ENCODE measurements at places on chromosomes 4 and X.
A peak's percentile ranks its signal among the peaks of the same experiment; 100 is the strongest.

DNA sequence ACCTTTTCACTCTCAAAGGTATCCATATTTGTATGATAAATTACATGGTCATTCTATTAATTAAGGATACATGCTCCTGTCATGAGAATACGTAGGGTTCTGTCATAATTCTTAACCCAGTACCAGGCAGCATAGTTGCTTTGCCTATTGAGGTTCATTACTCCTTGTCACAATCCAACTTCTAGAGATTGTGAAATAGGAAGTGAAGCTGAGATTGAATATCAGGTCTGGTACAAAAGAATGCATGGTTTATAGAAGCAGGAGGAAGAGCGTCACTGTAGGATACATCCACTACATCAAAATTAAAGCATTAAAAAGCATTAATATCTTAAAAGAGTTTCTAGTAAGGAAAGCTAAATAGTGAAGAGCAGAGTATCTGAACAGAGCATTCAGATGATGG lies 647.0 kb downstream of the IQCM start:
- DNase-seq = no peak

- DNase-seq = no peak
Observed at GRCh38 chr4:73505567-73505966, 24.0 kb downstream of the AFM start.

DNA sequence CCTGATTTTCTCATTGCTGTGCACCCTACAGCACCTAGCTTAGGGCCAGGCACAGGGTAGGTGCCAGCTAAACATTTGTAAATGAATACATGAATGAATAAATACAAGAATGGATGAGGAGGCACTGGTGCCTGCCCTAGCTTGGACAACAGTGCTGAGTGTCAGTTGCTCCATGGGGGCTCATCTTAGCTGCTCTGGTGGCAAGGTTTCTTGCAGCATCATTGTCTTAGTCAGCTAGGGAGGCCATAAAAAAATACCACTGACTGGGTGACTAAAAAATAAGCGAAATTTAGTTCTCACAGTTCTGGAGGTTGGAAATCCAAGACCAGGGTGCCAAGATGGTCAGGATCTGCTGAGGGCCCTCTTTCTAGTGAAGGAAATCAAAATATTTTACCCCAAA lies 31.2 kb downstream of the TMEM31 start:
- no peak for DNase-seq

DNA sequence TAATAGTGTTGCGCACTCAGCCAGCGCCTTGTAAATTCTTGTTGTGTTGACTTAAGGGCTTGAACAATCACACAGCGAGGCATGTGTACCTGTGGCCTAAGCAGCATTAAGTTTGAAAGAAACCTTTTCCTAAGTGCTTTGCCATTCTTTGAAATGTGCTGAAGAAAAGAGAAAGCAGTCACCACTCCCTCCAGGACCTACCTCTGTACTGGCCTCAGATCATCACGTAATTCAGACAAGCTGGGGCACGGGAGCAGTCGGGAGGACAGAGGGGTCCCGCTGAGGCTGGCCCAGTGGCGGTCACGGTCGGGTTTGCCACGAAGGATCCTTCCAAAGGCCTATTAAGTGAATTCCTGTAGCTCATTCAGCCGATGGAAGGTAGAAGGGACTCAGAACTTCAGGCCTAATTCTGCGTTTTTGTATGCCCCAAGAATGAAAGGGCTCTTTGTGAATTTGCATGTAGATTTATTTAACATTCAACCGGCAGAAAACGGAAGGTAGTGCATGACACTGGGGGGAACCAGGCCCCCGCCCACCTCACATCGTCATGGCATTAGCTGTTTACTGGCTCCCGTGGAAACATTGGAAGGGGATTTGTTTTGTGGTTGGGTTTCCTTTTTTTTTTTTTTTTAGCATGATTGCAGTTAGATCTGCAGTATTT lies 106.3 kb downstream of the TRAPPC11 start:
- DNase-seq = no peak

GRCh38 chr4:105946771-105947170 lies 51.5 kb downstream of the NPNT start:
- no peak for DNase-seq

- DNase-seq = no peak
Observed at GRCh38 chr4:6887591-6888371, 21.8 kb upstream of the TBC1D14 start.

GRCh38 chr4:18981234-18981615 lies 959.7 kb upstream of the LCORL start:
- no peak for DNase-seq

GRCh38 chrX:38975368-38975942 lies 174.2 kb downstream of the MID1IP1 start:
- DNase-seq = no peak

DNA sequence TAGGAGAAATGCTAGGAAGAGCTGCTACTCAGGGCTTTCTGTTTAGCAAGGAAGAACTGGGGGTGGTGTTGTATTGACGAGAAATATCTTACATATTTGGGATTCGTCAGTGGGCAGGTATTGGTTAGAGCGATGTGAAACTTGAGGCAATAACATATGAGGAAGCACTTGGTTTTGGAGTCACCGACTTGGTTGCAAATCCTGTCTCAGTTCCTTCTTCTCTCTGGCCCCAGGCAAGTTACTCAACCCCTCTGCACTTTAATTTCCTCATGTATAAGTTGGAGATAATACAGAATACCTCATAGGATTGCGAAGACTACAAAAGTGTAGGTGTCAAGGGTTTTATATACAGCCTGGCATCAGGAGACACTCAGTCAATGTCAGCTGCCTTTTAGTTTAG lies 34.1 kb downstream of the GPAT3 start:
- no peak for DNase-seq

DNA sequence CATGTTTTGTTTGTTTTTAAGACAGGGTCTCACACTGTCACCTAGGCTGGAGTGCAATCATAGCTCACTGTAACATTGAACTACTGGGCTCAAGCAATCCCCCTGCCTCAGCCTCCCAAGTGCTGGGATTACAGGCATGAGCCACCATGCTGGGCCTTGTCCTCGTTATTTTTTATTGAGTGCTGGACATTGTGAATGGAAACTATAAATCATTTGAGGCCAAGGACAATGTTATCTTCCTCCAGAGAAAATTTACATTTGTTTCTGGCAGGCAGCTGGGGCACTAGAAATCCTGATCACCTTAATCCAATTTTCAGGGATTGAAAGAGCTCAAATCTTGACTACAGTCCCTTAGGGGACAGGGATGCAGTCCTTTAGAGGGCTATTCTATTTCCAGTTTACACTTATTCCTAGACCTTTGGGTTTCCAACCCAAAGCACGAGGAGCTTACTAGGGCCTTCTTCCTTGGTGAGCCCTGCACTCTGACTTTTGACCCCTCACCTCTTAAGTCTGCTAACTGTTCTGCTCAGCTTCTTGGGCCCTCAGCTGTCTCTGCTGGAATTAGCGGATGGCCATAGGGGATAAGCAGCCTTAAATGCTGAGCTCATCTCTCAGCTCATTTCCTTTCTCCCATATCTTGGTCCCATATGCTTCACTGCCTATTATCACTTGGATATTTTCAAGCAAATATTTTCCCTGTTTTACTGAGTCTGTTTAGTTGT lies 23.0 kb upstream of the PDZD4 start:
- DNase-seq = no peak

- no peak for DNase-seq
Observed at GRCh38 chrX:84339507-84340364, 151.7 kb upstream of the RPS6KA6 start.

DNA sequence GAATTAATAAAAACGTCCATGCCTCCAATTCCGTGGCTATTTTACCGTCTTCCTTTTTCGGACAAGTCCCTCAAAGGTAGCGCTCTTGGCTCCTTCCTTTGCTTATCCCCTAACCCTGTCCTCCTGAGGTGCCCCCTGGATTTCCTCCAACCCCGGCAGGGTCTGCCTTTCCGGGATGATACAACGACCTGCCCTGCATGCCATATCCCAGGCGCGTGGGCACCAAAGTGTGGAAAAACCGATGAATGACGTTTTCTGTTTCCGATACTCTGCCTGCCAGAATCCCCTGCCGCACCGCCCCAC lies 706 bp upstream of the CSTF2 start:
- no peak for DNase-seq

- no peak for DNase-seq
Observed at GRCh38 chrX:154596290-154596929, 11.5 kb downstream of the CTAG1A start.

- DNase-seq = no peak
Observed at GRCh38 chr4:43716721-43717395, 731.8 kb downstream of the KCTD8 start.

DNA sequence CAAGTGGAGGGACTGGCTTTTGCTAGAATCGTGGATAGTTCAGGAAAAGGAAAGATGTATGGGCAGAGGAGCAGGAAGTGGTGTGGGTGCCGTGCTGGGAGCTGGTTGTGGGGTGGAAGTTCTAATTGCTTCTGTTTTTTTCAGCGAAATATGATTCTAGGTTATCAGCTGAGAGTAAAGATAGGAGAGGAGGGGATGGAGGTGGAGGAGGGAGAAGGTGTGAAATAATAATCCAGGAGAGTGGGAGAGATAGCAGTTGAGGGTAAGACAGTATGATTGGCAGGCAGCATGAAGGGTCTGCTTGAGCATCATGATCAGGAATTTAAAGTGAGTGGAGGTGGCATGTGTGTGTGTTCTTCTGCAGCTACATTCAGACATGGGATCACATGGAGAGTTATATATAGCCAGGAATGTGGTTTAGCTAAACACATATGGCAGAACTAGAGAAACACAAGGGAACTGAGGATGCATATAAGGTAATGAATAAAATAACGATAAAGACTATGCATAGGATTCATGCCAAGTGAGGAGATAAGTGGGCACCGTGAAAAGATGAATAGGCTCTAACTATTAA lies 133.7 kb downstream of the ANK2 start:
- no peak for DNase-seq

DNA sequence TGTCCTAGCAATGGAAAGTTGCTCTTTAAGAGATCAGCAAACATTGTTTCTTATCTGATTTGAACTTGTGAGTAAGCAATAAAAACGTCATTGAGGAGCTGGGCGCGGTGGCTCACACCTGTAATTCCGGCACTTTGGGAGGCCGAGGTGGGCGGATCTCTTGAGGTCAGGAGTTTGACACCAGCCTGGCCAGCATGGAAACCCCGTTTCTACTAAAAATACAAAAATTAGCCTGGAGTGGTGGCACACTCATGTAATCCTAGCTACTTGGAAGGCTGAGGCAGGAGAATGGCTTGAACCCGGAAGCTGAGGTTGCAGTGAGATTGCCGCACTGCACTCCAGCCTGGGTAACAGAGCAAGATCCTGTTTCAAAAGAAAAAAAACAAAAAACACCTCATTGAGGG lies 11.2 kb upstream of the PLAC8 start:
- no peak for DNase-seq

DNA sequence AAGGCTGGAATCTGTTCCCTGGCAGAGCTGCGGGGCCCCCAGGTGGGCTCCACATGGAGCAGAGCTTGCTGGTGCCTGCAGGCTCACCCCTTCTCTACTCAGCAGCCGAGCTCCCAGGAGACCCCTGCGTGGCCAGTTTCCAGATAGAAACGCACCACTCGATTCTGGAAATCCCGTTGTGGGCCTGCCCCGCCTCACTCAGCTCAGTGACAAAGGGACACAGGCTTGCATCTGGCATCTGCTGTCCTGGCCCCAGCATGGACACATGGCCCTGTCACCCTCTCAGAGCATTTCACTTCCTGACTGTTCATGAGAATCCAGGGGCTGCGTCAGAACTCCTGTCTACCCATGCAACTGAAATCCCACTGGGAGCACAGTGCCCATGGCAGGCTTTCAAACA lies 20.5 kb upstream of the C4orf50 start:
- no peak for DNase-seq

DNA sequence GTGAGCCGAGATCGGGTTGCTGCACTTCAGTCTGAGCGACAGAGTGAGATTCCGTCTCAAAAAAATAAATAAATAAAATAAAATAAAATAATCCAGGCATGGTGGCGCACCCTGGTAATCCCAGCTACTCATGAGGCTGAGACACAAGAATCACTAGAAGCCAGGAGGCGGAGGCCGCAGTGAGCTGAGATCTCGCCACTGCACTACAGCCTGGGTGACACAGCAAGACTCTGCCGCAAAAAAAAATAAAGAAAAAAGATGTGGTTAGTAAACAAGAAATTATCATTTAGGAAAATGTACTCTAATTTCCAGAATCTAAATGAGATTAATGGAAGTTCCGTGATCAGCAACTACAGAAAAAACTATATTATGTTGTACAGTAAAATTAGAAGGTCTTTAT lies 14.5 kb upstream of the LRBA start:
- DNase-seq = no peak

- DNase-seq = no peak
Observed at GRCh38 chr4:101693842-101694398, 96.6 kb upstream of the BANK1 start.

GRCh38 chrX:111503485-111503993 lies 7.9 kb upstream of the SERTM2 start:
- DNase-seq = no peak

DNA sequence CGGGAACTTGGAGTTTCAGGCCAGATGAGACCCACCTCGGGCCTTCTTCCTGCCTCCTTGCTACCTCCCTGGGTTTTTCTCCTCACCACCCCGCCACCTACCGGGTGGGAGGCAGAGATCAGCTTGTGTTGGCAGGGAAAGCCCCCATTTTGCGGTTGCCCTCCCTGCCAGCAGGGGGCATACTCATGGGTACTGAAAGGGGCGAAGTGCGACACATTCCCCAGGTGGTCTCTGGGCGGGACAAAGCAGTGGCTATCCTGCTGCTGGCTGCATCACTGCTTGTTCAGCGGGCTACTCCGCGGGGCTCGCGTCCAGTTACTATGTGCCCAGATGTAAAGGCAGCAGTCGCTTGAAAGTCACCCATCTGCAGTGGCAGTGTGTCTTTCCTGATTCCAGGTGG lies 330.3 kb downstream of the PDHA2 start:
- DNase-seq = peak; percentile 1

DNA sequence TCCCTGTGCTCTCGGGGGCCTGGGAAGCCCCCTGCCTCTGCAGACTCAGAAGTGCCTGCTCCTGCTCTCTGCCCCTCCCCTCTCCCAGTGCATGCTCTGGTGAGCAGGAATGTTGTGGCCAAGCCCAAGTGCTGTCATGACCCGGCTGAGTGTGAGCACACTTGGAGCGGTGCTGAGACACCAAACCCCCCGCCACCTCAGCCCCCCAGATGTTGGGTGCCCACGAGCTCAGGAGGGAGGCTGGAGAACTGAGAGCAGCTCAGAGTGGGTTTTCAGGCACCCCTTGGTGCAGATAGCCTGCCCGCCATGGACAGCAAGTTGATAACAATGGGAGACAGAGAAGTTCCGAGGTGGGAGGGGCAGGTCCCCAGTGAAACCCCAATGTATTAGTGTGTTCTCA lies 477.4 kb downstream of the ACTRT1 start:
- no peak for DNase-seq

- no peak for DNase-seq
Observed at GRCh38 chr4:101787701-101788316, 2.7 kb upstream of the BANK1 start.

GRCh38 chr4:119113033-119113655 lies 22.5 kb upstream of the MYOZ2 start:
- no peak for DNase-seq

DNA sequence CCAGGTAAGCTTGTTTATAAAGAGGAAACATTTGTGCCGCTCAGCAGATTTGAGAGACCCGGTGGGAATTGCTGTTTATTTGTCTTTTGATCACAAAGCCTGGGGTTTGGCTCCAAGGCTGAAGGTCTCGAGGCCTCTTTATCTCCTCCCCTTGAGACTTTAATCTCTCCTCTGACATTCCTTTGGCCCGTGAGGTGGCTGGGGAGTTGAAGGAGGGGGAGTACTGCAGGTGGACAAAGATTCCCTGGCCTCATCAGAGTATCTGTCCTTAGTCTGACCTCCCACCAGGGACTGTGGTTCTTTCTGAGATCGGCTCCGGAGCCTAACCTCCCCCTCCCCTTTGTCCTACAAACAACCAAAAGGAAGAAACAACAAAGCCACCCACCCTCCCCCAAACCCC lies 216.5 kb downstream of the MID1IP1 start:
- DNase-seq = no peak
